DMS 273 treated with DMSO at 0.1 percent for 48 hours (cell line): ENCODE measurements at places on chromosomes 6 and 20.

GRCh38 chr6:107692351-107692750 is 131.8 kb downstream of the SCML4 start:
- DNase-seq: no peak

DNA sequence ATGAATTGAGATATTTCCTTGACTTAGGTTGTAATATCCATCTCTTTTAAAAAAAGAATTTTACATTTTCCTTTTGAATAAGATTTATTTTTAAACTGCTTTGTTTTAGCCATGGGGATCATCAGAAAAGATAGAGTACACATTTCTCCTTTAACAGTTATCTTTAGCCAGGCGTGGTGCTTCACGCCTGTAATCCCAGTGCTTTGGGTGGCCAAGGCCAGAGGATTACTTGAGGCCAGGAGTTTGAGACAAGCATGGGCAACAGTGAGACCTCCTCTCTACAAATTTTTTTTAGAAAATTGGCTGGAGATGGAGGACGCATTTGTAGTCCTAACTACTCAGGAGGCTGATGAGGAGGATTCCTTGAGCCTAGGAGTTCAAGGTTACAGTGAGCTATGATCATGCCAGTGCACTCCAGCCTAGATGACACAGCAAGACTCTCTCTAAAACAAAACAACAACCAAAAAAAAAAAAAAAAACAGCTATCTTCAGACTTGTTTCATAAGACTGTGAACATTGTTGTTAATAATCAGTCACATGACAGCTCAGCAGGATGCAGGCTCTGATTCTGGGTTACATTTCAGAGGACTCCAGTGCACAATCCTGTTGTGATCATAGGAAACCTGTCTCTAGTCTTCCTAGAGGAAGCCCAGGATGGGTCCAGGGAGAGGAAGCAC is 2.0 kb upstream of the SLC17A3 start:
- DNase-seq: no peak

DNA sequence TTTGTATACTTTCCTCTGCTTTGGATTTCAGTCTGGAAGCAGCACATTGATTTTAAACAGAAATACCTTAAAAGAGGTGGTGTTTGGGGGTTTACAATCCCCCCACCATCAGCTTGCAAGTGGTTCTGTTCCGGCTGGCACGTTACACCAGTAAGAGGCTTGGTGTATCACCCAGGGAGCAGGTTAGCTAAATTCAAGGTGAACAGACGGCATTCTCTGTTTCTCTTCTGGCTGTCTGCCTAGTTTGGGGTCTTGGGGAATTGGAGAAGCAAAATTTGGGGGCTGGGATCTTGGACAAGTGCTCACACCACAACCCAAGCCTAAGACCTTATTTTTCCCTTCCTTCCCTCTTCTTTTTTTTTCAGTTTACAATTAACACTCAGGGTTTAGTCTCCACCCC is 7.5 kb upstream of the APCDD1L start:
- no peak for DNase-seq

DNA sequence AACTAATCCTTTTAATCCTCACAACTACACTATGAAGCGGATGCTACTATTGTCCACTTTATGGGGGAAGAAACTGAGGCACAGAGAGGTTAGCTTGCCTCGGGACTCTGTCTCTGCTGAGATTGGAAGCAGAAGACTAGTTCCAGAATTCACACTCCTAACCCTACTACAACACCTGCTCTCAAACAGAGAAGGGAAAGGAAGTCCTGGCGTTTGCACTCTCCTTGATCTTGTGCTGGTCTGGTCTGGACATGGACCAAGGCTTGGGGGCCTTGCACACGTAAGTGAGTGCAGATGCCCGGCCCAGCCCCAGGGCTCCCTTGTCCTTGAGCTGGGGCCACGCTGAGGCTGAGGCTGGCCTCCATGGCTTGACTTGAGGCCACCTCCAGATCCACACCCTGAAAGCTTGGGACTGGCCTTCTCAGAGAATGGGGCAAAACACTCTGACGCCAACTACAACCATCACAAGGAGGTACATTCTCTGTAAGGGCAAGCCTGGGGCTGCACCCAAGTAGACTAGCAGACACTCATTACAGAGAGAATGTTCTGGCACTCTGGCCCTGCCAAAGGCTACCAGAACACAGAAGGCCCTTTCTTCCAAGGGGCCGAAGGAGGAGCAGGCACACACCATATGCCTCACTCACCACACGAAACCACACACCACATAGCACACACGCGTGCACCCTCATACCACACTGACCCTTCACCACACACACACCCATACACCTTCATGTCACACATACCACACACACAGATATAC is 33.3 kb upstream of the EZR start:
- DNase-seq: no peak

- no peak for DNase-seq
These were observed 11.1 kb upstream of the SERINC1 start for GRCh38 chr6:122482750-122483080.

DNA sequence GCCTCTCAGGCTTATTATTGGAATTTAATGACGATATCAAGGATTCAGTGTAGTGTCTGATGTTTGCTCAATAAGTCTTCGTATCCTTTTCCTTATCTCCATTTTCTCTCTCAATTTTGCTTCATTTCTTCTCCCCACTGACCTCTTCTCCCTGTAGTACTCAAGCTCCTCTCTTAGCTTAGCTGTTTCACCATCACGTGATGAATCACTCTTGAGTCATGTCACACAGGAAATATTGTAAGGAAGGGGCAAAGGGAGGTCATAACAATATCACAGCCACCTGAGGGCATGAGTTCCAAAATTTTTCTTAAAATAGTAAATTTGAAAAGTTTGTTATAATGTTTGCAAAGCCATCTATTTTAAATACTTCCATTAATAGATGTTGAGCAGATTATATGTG is 392.2 kb upstream of the MARCKS start:
- DNase-seq: no peak

DNA sequence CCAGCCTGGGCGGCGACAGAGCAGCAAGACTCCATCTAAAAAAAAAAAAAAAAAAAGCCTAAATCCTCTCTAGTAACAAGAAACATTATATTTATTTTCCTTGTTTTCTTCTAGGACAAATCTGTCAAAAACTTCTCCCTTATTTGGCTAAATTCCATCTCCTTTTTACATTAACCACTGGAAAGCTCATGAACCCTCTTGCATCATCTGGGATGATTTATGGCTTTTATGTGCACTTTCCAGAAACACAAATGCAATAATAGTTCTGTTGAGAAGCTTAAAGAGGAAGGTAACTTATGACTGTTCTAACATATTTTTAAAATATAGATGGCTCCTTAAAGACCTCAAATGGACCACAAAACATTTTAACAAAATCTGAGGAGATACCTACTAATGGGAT is 526.1 kb upstream of the SPTLC3 start:
- DNase-seq: no peak

GRCh38 chr6:25277386-25277785 is 1.8 kb upstream of the CARMIL1 start:
- DNase-seq: no peak
